ENCODE measurements at places on chromosomes 7 and 10.

- DNase-seq, result no peak
Observed at GRCh38 chr7:101757879-101758278, 59.5 kb upstream of the CUX1 start.

- DNase-seq, result no peak
Observed at GRCh38 chr7:25860275-25861163, 291.5 kb upstream of the NFE2L3 start.

DNA sequence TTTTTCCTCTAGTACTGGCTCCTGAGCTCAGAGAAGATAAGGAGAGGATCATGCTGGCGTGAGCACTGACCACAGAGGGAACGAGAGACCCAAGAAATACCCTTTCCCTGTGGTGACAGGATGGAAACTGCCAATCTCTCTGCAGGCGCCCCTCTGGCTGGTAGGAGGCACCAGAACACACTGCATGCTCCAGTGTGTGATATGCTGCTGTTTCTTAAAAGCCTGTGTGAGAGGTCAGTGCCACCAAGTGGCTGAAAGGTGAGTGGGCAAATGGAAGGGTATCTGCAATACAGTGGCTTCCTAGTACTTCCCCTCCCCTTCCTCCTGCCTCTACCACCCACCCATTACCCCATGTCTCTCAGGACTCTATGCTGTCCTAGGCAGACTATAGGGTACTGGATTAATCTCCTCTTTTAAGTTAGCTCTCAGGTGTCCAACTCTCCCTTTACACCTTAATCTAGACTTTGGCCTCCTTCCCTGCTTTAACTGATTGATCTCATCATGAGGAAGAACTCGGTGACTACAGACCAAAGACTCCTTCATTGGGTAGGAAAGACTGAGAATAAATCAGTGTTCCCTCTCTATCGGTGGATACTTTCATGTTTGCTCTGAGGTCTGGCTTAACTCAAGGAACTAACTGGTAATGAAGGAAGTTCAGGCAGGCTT lies 283.6 kb downstream of the ADRA2A start:
- DNase-seq, result peak; percentile 40

- no peak for DNase-seq
Observed at GRCh38 chr7:112407261-112407660, 43.0 kb upstream of the IFRD1 start.

- no peak for DNase-seq
Observed at GRCh38 chr10:5584895-5585516, 60.2 kb downstream of the CALML3 start.

DNA sequence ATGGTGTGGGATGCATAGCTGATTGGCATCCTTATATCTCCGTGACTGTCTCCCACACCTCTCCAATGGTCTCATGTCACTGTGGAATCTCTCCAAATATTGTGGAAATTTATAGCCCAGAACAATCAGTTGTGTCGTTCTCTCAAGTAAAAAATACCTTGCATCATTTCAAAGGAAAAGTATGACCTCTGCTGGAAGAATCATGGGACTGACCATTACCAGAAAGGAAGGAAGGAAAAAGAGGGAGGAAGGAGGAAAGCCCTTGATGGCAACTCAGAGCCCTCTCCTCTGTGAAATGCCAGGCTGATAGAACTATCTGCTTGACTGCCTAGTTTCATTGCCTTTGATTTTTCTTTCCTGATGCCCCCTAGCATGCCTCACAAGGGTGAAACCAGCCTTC lies 76.3 kb downstream of the FOXI2 start:
- no peak for DNase-seq

- DNase-seq, result no peak
Observed at GRCh38 chr7:125253452-125254190, 324.0 kb upstream of the POT1 start.

DNA sequence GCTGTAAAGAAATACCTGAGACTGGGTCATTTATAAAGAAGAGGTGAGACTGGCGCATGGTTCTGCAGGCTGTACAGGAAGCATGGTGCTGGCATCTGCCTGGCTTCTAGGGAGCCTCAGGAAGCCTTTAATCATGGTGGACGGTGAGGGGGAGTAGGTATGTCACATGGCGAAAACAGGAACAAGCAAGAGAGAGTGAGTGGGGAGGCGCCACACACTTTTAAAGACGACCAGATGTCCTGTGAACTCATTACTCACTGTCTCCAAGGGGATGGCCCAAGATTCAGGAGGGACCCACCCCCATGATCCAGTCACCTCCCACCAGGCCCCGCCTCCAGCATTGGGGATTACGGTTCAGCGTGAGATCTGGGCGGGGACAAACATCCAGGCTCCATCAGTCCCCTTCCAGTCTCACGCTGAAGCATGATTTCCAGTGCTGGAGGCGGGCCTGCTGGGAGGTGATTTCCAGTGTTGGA lies 3.2 kb downstream of the ZNF316 start:
- DNase-seq, result no peak

- DNase-seq, result no peak
Observed at GRCh38 chr7:76057813-76058145, 9.9 kb downstream of the MDH2 start.

All from HuH-7 (cell line).